ENCODE measurements at places on chromosomes 11 and 22.

DNA sequence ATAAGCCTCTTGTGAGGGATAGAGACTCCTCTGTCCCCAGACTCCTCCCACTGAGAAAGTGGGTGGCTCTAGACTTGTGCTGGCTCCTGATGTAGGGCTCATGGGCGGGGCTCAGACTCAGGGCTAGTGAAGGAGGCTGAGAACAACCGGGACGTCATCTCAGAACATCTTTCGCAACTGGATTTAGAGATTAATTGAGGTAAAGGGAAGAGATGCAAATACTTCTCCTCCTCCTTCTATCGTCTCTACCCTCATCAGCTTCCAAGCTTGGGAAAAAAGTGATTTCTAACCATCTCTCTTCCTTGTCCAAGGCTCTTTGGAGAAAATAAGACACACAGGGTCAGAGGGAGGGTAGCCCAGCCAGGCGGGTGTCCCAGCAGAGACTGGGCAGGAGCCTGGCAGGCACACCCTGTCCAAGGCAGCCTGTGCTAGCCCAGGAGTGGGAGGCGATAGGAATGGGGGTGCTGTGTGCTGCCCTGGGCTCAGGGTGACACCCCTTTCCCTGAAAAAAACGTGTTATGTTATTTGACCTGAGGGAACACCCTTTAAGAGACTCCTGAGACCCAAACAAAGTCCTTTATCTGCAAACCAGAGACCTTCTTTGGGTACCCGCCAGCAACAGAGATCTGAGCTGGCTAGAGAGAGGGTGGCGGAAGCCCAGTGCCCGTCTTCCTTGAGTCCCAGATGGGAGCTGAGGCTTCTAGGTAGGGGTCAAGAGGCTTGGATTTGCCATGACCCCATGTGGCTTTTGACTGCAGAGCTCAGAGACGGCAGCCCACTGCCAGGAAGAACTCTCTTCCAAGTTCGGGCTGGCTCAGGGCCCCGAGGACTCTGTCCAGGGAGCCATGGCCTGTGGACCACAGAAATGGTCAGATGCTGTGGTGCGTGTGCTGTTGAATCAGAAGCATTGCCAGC, 160.9 kb downstream of the ADAMTS15 start:
- DNase-seq: no peak

- DNase-seq: no peak
Measured at GRCh38 chr11:64763526-64764039, 3.8 kb upstream of the PYGM start.

DNA sequence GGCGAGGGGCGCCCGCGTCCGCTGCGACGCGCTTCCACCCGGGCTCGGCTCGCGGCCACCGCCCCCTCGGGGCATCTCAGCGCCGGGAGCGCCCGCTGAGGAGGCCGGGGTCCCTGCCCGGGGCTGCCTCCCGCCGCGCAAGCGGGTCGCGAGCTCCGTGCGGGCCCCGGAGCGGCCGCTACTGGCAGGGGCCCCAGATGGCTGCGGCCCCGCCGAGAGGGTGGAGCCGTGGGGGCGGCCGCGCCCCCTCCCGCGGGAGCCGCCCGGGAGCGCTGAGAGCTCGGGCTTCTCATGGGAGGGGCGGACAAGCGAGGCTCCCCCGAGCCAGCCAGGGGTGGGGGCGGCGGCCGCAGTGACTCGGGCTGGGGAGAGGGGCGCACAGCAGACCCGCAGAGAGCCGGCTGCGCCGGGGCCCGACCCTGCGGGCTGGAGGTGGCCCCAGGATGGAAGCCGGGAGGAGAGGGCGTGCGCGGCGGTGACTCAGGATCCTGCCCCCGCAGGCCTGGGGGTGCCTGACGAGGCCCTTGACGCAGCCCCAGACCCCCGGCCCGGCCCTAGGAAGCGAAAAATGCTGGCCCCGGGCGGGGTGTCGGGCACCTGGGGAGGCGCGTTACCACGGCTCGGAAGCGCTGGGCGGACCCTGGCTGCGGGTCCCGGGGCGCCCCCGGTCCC, 603 bp upstream of the ZFTA start:
- no peak for DNase-seq

DNA sequence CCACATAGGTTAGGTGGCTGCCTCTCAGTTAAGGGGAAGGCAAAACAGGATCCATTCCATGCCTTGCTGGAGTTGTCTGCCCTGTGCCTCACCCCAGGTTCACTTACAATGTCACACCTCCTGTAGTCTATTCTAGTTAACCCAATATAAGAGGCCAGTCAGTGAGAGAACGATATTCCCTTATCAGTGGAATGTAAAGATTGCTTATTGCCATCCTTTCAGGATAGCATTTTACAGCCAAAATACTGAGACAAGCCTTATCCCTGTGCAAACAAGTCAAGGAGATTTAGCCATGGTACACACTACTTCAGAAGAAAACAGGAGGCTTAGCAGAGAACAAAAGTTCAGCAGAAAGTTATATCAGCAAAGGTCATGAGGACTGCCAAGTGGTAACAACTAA, 5.5 kb downstream of the CYP2R1 start:
- DNase-seq: no peak

- DNase-seq: no peak
Measured at GRCh38 chr11:2976294-2977063, 15.7 kb downstream of the NAP1L4 start.

DNA sequence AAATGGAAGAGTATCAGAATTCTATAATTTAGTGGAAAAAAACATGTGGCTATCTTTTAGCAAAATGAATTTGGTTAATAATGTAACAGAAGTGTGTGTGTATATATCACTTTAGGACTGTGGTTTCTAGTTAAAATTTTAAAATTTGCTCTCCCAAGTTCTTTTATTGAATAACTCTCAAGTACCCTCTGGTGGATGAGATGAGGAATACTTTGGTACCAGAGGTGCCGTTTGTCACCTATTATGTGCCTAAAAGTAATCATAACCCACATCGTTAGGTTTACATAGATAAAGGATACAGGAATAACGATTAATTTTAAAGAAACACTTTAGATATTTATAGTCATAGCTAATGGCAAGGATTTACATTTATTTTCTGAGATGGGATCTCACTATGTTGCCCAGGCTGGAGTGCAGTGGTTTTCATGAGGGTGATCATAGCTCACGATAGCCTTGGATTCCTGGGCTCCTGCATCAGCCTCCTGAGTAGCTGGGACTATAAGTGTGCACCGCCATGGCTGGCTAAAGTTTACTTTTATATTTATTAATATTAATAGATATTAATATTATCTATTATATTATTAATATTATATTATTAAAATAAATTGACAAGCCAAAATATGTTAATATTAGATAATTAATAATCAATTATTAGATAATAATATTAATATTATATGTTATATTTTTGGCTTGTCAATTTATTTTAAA, 66.7 kb upstream of the CAPRIN1 start:
- DNase-seq: no peak

DNA sequence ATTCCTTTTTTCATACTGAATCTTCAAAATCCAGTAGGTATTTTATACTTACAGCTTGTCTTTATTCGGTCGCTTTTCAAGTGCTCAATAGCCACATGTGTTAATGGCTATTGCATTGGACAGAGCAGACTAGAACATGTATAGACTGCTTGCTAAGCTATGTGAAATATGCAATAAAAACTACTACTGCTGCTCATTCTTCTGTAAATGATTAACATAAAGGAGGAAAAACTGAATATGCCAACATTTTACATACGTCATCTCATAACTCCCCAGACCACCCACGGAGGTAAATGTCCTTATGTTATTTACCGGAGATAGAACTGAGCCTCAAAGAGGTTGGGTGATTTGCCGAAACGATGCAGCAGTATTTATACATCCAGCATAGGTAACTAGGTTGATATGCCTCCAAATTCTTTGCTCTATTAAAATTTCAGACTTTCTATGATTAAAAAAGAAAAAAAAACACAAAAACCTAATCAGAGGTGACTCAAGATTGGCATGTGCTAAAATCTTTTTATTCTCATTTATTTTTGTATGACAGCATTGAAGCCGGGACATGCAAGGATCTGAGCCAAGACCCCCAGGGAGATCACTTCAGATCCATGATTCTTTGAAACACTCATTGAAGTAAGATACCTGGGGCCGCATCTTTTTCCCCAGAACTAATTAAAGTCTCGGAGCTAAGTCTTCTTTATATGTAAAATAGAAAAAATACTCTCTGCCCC, 78.5 kb upstream of the OR5AK2 start:
- DNase-seq: no peak

DNA sequence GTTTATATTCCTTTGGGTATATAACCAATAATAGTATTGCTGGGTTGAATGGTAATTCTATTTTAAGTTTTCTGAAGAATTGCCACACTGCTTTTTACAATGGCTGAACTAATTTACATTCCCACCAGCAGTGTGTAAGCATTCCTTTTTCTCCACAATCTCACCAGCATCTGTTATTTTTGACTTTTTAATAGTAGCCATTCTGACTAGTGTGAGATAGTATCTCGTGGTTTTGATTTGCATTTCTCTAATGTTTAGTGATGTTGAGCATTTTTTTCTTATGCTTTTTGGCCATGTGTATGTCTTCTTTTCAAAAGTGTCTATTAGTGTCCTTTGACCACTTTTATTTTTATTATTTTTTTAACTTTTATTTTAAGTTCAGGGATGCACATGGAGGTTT, 275.3 kb downstream of the METTL15 start:
- DNase-seq: no peak

- no peak for DNase-seq
Measured at GRCh38 chr11:118439646-118440045, 3.4 kb downstream of the KMT2A start.

- DNase-seq: no peak
Measured at GRCh38 chr11:108584973-108585372, 8.6 kb downstream of the EXPH5 start.

- DNase-seq: no peak
Measured at GRCh38 chr11:44351898-44352498, 42.1 kb upstream of the ALX4 start.

DNA sequence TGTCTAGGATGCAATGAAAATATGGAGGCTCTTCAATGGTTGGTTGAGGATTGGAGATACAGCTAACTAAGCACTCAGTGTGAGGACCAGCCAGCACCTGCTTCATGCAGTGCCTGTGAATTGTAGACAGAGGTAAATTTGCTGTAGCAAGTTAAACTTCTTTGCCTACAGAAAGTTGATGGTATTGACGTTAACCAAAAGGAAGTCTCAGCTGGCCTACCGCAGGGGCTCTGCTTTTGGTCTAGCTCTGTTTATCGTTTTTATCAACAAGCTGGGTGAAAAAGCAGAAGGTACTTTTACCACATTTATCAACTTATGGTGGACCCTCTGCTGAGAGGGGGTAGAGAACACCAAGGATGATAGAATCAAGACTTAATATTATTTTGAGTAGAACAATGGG, 51.6 kb downstream of the GRAMD1B start:
- no peak for DNase-seq

DNA sequence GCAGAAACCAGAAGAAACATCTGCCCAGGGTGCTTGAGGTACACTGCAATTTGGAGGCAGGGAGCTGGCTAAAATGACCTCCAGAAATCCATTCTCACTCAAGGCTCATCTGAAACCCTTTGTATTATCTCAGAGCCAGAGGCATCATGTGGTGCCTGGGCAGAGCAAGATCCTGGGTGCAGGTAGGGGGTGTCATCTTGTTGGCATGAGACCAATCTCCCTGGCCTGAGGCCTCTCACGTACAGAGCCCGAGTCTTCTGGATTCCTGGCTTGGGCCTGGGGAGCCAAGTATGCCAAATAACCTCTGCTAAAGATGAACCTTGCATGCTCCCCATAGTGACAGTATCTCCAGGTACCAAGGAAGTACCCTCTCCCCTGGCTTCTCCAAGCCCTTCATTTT, 2.4 kb downstream of the LMO1 start:
- DNase-seq: no peak

- no peak for DNase-seq
Measured at GRCh38 chr11:37503411-37504059, 905.5 kb upstream of the RAG2 start.

GRCh38 chr11:95344932-95345642, 114.1 kb upstream of the SESN3 start:
- peak; percentile 48 for DNase-seq

- no peak for DNase-seq
Measured at GRCh38 chr11:1205121-1205986, 17.5 kb upstream of the MUC5B start.

DNA sequence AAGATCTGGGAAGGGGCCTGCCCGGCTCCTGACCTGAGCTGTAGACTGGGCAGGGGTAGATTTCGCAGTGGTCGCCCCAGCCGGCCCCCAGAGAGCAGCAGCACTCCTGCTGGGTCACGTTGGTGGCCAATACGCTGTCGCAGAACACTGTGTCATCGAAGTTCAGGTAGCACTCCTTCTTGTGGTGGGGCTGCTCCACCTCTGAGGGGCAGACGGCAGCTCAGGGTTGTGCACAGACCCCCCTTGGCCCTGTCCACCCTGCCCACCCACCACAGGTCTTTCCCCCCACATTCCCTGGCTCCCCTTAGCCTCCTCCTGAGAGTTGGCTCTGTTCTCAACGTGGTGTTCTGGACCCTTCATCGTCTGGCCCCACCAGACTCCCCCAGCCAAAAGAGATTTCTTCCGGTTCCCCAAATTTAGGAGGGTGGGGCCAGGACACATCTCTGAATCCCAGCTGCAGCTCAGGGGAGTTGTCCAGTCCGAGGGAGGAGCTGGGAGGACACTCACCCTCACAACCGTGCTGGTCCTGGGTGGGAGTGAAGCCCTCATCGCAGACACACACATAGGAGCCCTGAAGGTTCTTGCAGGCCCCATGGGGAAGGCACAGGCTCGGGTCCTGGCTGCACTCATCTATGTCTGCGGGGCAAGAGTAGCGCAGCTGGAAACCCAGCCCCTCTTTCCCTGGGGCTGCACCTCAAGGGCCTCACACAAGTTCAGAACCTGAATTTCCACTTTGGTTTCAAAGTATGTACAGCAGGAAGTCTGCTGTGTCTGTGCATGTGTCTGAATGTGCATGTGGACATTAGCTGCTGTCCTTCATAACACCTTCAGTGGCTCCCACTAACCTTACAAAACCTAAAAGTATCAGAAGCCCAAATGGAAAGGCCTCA, 16.5 kb downstream of the SCYL1 start:
- no peak for DNase-seq

DNA sequence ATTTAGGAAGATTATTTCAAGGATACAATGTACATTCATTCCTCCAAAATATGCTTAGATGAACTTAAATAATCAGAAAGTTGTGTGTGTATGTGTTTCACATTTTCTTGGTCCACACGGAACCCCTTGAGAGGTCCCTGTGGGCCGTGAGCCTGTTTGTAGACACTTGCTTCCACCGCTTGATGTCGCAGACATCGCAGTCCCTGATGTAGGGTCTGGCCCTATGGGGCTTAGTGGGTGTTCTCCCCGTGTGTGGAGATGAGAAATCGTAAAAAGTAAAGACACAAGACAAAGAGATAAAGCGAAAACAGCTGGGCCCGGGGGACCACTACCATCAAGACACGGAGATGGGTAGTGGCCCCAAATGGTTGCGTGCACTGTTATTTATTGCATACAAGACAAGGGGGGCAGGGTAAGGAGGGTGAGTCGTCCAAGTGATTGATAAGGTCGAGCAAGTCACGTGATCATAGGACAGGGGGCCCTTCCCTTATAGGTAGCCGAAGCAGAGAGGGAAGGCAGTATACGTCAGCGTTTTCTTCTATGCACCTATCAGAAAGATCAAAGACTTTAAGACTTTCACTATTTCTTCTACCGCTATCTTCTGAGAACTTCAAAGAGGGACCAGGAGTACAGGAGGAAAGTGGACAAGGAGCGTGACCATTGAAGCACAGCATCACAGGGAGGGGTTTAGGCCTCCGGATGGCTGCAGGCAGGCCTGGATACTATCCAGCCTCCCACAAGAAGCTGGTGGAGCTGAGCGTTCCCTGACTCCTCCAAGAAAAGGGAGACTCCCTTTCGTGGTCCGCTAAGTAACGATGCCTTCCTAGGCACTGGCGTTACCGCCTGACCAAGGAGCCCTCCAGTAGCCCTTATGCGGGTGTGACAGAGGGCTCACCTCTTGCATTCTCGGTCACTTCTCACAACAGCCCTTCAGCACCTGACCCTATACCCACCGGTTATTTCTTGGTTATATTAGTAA, 1.2 kb upstream of the APOBEC3C start:
- no peak for DNase-seq

All from NCI-H1105 treated with DMSO at 0.1 percent for 48 hours (cell line).